Cerebellar cortex (tissue), 1 donor: ENCODE measurements at places on chromosomes 7 and 10.

GRCh38 chr10:131044379-131045111 is 267.0 kb downstream of the TCERG1L start:
- DNase-seq = no peak

GRCh38 chr7:93036807-93037206 is 81.0 kb downstream of the SAMD9 start:
- DNase-seq = no peak

- no peak for DNase-seq
Observed at GRCh38 chr7:33258491-33258951, 129.2 kb downstream of the BBS9 start.

DNA sequence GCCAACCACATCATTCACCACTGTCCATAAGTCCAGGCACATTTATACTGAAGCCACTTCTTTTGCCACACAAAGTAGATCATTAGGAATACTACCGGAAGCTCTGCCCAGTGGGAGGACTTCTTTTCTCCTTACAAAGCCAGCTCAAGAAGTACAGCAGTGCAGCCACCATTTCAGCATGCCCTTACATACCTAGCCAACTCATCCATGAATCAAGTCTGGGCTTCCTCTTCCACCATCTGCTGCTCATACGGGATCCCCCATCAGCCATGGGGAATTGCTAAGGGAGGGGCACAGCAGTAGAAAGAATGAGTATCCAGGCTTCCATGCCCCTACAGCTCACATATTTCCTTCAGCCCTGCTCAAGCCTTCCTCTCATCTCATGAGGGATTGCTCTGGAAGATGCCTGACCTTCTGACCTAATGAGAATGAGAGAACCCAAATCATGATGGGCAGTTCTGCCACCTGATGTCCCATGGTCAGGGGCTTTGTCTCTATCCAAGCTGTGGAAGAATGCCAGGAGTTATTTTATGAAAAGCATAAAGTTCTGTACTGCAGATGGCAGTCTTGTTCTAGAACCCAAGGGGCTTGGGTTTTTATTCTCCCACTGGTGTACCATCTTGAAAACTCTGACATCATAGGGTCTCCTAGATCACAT is 39.5 kb downstream of the ACSM6 start:
- no peak for DNase-seq

- no peak for DNase-seq
Observed at GRCh38 chr7:11648980-11649379, 183.0 kb downstream of the THSD7A start.

DNA sequence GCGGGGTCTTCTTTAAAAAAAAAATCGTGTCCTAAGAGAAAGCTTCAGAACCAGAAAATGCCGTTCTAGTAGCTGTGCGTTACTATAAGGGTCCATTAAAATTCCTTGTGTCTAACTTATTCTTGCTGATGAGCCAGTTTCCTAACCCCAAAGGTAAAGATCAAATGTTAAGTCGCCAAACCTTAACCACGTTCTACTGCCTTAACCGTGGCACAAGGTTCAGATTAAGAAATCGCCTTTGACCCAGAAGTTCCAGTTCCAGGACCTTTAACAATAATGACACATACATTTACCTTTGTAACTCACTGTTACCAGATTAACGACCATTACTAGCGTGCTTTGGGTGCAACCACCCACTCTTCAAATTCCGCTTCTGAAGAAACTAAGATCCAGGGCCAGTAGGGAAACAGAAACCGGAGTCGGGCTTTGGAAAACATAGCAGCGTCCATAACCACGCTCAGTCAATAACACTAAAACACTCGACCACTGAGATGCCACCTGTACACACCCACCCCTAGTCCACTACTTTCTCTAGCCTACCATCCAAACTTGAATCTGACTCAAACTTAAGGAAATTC is 620 bp downstream of the BET1 start:
- no peak for DNase-seq
